A549 (cell line): ENCODE measurements at places on chromosomes 6 and 20. TPM values are rescaled to one million over a fixed set of nuclear protein-coding genes. Genes with fewer than 3 reads are reported as not detected.

Gene TP53TG5
- polyA plus RNA-seq, result not detected in 3 replicates

Gene LGSN
- 8.1 to 11.2 TPM (median 9.8 TPM) in 3 replicates for polyA plus RNA-seq

Gene PXMP4
- 4.0 to 5.4 TPM (median 4.5 TPM) in 3 replicates for polyA plus RNA-seq

DNA sequence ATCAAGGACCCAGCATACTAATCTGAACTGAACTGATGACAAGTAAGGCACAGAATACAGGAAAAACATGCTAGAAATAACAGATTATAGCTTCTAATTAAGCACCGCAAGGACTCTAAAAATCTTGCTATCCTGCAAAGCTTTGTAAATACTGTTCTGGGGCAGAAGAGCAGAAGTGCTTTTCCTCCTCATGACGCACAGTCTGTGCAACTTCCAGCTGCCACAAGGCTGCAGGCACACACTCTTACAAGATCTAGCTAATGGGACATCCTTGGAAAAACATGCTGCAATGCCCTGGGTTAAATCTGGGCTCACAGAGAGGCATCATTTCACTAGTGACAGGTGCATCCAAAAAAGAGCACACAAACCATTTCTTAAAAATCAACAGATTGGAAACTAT, 188.6 kb downstream of the GJA10 start:
- DNase-seq, result no peak

Gene DOK5
- polyA plus RNA-seq, result not detected in 3 replicates

- DNase-seq, result no peak
These were observed 188.8 kb downstream of the FARS2 start for GRCh38 chr6:5450073-5450472.

GRCh38 chr6:37878150-37878710, 58.7 kb downstream of the ZFAND3 start:
- no peak for DNase-seq
